Muscle of leg (tissue), 16 donors: ENCODE measurements at places on chromosomes 12 and 14. TPM values are rescaled to one million over a fixed set of nuclear protein-coding genes. Genes with fewer than 3 reads are reported as not detected.

Gene SLCO1A2
- not detected for total RNA-seq

Gene CCDC38
- total RNA-seq = 0.09 TPM

Gene AKAP3
- 0.35 TPM for total RNA-seq

Gene ABCB9
- total RNA-seq = 3.9 TPM
